ENCODE measurements at places on chromosomes 11 and 22. TPM values are rescaled to one million over a fixed set of nuclear protein-coding genes. Genes with fewer than 3 reads are reported as not detected.

The TAGLN gene
- 14.7 TPM for total RNA-seq

The VPS51 gene
- 549 TPM for total RNA-seq

The FAM83F gene
- 3.0 TPM for total RNA-seq

The DMC1 gene
- total RNA-seq, result not detected

DNA sequence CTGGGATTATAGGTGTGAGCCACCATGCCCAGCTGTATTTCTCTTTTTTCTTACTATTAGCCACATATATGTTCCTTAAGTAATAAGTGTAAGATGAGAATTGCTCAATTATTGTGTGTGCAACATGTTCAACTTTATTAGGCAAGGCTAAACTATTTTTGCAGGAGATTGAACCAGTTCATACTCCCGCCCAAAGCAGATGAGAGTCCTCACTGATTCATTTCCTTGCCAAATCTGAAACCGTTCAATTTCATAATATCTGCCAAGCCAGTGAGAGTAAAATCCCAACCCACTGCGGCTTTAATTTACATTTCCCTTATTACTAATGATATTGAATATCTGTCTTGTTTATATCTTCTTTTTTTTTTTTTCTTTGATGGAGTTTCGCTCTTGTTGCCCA is 48.4 kb downstream of the KCNJ4 start:
- DNase-seq, result no peak

DNA sequence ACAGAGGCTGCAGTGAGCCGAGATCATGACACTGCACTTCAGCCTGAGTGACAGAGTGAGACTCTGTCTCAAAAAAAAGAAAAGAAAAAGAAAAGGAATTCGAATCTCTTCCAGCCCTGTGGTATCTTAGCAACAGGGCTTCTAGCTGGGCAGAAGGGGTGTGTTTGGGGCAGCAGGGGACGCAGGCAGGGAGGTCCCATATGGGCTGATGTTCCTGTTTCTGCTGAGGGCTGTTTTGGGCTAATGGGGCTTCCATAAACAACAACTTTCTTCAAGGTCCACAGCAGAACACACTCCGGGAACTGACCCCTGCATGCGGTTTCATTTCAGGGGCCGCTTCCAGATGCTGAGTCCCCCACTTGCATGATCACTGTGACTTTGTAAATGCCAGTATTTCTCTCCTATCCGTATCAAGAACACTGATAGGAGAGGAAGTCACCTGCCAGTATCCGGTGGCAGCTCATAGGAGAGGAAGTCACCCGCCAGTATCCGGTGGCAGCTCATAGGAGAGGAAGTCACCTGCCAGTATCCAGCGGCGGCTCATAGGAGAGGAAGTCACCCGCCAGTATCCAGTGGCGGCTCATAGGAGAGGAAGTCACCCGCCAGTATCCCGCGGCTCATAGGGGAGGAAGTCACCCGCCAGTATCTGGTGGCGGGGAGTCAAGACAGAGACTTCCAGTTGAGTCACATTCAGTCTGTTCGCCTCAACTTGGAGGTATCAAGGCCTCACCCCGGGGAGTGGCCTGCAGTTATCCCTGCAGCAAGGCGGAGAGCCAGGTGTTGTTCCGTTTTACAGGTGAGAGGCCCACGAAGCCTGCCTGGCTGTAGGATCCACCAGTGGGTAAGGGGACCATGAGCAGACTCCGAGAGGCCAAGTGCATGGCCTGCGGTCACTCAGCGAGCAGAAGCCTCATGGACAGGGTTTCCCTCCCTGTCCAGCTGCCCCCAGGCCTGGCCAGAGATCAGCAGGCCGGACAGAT is 8.3 kb upstream of the FGF19 start:
- no peak for DNase-seq

- DNase-seq, result no peak
These were observed 19.4 kb downstream of the MRPL23 start for GRCh38 chr11:1966531-1966930.

DNA sequence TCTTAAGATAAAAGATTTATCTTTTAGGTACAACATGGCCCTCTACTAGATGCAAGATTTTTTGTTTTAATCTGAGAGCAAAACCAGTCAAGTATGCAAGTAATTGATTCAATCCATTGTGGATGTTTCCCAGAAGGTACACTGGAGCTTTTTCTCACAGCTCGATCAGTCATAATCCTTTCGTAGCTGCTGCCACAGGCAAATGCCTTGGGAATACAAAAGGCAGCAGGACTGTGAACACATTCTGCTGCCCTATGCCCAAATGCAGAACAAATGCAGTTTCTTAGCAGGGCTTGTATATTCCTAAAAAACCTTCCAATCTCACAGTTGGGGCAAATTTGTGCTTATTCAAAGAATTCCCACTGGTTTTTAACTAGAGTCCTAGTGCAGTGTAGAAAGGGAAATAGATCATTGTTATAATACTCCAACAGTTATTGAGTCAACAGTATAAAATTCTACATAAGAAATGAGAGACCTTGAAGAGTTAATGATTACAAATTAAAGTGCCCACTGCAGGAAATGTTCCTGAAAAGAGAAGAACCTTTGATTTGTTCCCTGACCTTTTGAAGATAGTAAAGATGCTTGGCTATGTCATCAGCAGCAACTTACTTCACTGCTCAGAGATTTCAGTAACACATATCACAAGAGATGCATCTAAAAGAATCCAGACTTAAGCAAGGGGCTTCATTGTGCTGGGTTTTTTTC is 14.1 kb downstream of the LPXN start:
- DNase-seq, result peak; percentile 20

GRCh38 chr11:71284525-71285092 is 32.2 kb upstream of the SHANK2 start:
- DNase-seq, result peak; percentile 89

DNA sequence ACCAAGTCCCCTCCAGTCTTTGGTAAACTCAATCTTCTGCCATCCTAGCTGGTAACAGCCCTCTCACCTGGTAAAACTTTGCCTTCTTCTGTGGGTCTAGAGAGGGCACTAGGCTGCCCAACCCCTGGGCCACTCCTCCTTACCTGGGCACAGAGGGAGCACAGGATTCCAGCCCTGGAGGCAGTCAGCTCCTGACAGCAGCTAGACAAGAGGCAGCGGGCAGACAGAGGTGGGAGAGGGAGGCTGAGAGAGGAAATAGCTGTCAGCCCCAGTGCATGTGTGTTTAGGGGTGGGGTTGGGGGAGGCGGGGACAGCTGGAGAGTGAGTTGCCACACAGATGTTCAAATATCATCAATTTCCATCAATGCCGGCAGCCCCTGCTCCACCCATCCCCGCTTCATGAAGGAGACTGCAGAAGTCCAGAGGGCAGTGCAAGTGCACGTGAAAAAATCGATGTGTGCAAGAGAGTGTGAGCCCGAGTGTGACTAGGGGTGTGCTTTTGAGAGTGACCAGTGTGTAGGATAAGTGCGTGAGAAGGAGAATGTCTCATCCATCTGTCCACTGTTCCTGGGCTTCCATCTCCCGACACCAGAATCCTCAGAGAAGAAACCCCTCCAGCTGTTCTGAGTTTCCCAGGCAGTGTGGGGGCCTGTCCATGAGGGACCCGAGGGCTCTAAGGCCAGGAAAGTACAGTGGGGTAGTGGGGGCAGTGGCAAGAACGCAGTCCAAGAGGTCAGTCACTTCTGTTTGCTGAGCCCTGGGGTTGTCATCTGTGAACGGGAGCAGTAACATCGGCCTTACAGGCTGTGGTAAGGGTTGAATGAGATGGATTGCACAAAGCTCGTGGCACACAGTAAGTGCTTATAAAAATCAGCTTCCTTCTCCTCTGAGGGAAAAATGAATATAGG is at the start of gene PTGDR2:
PTGDR2 (minus strand) TSS at position 225 of the 908 bp plus-strand sequence. CDS start 2,228 bp downstream, outside the sequence.
- DNase-seq, result no peak

DNA sequence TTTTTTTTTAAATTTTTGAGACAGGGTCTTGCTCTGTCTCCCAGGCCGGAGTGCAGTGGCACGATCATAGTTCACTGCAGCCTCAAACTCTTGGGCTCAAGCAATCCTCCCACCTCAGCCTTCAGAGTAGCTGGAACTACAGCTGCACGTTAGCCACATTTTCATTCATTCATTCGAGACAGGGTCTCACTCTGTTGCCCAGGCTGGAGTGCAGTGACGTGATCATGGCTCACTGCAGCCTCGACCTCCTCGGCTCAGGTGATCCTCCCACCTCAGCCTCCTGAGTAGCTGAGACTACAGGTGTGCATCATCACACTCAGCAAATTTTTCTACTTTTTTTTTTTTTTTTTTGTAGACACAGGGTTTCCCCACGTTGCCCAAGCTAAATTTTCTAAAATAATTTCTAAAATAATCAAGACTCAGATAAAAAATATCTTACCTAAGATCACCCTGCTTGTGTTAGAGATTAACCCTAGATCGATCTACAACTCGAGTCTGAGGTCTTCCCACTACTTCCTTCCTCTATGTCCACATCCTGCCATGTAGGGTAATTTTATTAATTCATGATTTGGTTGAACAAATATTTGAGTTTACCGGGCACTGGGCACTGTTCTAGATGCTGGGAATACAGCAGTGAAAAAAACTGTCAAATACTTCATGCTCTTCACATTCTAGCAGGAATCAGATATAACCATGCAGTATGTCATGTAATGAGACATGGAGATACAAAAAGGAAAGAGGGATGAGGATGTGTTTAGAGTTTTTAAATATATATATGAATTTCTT is 15.1 kb downstream of the EIF4G2 start:
- no peak for DNase-seq

- DNase-seq, result no peak
These were observed 37.4 kb downstream of the LARGE2 start for GRCh38 chr11:45959851-45960250.

DNA sequence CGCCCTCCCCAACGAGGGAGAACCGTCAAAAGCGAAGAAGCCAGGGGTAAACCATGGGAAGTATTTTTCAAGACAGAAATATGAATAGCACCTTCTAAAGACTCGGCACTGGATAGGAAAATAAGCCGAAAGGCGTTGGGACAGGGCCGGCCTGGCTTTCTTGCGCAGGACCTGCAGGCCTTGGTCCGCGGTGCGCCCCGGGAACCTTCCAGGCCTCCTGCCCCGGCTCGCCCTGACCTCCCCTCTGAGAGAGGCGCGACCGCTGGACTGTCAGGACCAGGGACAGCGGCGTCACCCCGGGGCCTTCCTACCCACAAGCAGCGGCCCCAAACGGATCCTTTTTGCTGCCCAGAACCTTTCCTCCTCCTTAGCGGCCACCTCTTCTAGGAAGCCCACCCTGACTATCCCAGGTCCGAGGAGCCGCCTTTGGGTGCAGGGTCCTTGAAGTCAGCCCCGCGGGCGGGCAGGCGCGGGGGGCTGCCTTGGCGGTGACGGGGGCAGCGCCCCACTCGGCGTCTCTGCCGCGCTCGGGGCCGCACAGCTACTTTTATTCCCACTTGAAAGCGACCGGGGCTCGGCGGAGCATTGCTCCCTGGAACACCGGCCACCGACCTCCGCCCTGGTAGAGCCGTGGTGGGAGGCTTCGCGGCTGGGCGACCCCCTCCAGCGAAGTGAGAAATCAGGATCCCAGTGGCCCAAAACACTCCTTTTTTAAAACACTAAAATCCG is 650 bp upstream of the MAPK11 start:
- no peak for DNase-seq

DNA sequence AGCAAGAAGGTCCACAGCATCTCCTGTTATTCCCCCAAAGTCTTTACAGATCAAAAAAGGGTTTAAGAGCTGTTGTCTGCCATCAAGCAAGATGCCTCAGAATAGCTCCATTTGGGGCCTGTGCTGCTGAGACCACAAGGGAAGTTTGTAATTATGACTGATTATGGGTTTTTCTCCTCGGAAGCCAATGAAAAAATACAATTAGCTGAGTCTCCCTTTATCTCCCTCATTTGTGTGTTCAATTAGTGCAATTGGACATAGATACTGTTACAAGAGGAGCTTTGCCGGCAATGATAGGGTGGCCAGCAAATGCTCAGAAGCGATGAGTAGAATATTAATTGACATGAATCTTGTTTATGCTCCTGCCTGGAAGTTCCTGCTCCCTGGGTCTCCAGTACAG is 83.7 kb downstream of the COMMD9 start:
- no peak for DNase-seq

- DNase-seq, result peak; percentile 97
These were observed 9.2 kb upstream of the AIFM3 start for GRCh38 chr22:20957683-20958431.

- no peak for DNase-seq
These were observed 98.9 kb downstream of the ATXN10 start for GRCh38 chr22:45770506-45770905.

GRCh38 chr22:37690901-37691504 is 4.9 kb downstream of the NOL12 start:
- DNase-seq, result no peak

DNA sequence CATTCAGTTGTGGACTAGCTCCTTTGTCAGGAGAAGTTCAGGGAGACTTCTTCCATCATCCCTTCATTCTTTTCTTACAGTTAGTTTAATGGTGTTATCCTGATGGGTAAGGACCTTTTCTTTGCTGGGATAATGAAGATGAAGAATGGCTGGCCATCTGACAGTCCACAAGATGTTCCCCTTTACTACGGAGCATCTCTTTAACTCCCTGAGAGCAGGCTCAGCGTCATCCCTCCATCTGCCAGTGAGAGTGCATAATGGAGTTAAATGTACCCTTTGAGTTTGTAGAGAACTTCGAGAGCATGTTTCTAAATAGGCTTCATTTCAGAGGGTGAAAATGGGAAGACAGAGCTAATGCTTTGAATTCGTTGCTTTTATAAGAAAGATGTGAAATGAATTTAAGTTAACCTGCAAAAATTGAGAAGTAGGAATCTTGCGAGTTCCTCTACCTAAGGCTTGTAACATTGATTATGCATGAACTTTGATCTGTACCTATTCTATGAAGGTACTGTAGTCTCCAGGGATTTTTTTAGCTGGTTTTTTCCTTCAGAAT is 1.7 kb downstream of the EP300 start:
- DNase-seq, result peak; percentile 36

- DNase-seq, result no peak
These were observed 176.4 kb downstream of the SHANK2 start for GRCh38 chr11:71075871-71076420.

DNA sequence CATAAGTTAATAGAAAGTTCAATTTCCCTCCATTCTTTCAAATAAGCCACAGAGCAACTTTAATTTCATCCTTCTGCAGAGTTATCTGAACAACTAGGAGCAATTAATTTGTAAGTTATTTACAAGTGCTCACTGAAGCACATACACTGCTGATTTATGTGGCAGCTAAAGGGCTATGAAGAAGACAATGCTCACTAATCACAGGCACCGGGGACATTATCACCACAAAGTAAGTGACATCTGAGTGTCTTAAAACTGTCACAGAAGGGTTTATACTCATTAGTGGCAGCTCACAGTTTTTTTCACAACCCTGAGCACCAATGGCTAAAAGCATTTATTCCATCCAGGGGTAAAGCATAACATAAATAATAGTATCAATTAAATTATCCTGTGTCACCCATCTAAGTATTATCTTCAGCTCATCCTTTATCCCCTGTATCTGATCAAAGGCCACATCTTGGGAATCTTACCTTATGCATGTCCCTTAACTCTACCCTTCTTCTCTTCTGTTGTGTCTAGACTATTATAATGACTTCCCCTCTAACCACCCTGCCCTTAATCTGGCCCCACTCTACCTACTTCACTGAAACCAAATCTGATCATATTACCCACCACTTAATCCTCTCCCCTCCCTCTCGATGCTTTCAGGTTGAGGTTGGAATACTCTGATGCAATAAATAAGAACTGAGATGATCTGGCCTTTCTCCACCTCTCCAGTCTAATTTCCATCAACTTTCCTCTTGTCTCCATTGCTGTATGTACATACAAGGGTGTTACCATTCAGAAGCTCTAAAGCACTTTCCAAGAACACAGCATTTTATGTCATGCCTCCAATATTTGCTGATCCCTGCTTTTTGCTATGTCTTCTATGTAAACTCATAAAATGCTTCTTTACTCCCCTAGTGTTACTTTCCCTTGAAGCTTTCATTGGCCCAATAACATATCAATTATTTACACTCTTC is 252.7 kb downstream of the CASP12 start:
- no peak for DNase-seq

- DNase-seq, result no peak
These were observed 4.4 kb upstream of the DAGLA start for GRCh38 chr11:61675826-61676225.

Measured in HT-29 (cell line).